Kidney epithelial cell (primary cell): ENCODE measurements at places on chromosomes 4 and X. TPM values are rescaled to one million over a fixed set of nuclear protein-coding genes. Genes with fewer than 3 reads are reported as not detected.

- no peak for DNase-seq
Measured at GRCh38 chr4:42786350-42787078, 106.0 kb upstream of the GRXCR1 start.

GRCh38 chr4:123250843-123251242, 145.8 kb upstream of the SPRY1 start:
- DNase-seq: no peak

Gene GRXCR1
- total RNA-seq: not detected in 2 replicates

Gene SHROOM4
- 6.1 and 7.5 TPM in 2 replicates for total RNA-seq

Gene BEND2
- not detected in 2 replicates for total RNA-seq
